T1000 (cell line): ENCODE measurements at places on chromosomes 7 and 10.

GRCh38 chr10:17880601-17881000, 71.1 kb upstream of the SLC39A12 start:
- no peak for DNase-seq

DNA sequence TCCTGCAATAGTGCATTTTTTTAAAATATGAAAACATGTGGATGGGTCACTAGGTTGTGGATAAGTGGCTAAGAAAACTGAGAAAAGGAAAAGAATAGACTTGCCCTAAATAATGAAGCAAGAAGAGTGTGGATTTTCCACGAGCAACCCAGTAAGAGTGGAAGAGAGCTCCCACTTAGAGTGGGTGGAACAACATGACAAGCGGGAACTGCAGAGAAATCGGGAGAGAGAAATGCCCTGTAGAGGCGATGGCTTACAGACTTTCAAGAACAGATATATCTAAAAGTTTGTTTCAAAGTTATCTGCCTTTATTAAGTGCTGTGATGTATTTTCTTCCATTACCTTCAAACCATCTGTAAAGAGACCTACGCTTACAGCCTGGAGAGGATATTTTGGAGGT, 26.1 kb upstream of the NRG3 start:
- no peak for DNase-seq

DNA sequence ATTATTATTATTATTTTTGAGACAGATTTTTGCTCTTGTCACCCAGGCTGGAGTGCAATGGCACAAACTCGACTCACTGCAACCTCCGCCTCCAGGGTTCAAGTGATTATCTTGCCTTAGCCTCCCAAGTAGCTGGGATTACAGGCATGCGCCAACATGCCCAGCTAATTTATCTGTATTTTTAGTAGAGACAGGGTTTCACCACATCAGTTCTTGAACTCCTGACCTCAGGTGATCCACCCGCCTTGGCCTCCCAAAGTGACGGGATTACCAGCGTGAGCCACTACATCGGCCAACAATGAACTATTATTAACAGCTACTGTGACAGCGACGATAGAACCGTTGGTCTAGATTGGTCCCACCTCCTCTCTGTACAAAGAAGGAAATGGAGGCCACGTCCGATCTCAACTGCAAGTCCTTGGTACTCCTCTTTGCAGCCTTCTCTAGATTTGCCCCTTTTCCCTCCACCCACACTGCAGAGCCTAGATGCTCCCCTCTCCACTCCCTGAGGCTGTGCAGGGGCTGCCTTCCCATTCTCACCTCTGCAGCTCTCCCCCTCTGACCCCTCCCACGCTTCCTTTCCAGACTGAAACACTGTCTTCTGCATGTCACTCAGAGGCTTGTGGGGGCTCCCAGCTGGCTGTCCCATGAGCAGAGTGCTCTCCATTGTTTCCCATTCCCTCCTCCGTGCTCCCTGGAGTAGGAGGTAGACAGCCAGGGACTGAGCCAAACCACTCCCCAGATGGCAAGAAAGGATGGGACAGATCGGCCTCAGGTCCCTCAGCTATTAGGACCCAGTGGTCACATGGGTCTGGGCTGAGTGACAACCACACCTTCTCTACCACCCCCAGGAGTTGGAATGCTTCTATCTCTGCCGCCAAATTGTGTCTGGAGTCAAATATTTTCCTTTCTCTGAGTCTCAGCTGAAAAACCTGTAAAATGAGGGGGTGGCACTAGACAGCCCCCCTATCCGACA, 2.3 kb downstream of the LOXL4 start:
- no peak for DNase-seq

- DNase-seq, result no peak
Measured at GRCh38 chr7:1441615-1442354, 17.5 kb downstream of the MICALL2 start.

GRCh38 chr7:146397141-146397540, 280.5 kb downstream of the CNTNAP2 start:
- no peak for DNase-seq

- no peak for DNase-seq
Measured at GRCh38 chr7:125504848-125505247, 575.2 kb upstream of the POT1 start.

DNA sequence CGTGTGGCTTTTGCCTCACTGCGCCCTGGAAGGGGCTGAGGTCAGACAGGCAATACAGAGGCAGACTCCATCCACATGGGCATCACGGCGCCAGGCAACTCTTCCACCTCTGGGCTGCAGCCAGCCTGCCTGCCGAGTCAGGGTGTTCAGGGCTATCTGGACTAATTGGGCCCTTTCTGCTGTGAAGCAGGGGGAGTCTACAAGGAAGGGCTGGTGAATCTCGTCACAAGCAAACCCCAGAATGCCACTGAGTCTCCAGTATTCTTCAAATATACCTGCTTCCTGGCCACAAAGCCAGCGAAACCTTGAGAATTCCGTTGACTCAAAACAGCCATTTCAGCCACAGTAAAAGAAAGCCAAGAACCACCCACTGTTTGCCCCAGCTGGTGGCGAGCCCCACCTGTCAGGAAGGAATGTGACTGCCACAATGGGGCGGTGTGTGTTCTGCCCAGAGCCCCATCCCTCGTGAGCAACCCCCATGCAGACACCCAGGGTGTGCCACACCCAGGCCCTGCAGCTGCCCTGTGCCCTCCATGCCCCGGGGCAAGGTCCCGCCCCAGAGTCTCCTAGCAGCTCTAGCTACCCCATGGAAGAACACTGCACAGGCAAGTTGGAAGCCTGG, 117.3 kb downstream of the FAM53B start:
- DNase-seq, result no peak

GRCh38 chr7:5557920-5558401, 134.3 kb upstream of the TNRC18 start:
- no peak for DNase-seq

DNA sequence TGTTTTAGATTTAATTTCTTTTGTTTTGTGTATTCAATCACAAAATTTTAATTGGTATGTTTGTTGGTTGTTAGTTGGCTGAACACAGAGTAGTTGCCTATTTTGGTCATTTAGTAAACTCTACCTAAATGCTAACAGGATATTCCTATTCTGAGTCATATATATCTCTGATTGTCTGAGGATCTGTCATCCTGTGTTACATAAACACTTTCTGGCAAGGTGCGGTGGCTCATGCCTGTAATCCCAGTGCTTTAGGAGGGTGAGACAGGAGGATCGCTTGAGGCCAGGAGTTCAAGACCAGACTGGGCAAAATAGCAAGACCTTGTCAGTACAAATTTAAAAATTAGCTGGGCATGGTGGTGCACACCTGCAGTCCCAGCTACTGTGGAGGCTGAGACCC, 178.6 kb downstream of the PLCE1 start:
- no peak for DNase-seq

GRCh38 chr10:74213571-74214162, 62.6 kb downstream of the ADK start:
- DNase-seq, result no peak

DNA sequence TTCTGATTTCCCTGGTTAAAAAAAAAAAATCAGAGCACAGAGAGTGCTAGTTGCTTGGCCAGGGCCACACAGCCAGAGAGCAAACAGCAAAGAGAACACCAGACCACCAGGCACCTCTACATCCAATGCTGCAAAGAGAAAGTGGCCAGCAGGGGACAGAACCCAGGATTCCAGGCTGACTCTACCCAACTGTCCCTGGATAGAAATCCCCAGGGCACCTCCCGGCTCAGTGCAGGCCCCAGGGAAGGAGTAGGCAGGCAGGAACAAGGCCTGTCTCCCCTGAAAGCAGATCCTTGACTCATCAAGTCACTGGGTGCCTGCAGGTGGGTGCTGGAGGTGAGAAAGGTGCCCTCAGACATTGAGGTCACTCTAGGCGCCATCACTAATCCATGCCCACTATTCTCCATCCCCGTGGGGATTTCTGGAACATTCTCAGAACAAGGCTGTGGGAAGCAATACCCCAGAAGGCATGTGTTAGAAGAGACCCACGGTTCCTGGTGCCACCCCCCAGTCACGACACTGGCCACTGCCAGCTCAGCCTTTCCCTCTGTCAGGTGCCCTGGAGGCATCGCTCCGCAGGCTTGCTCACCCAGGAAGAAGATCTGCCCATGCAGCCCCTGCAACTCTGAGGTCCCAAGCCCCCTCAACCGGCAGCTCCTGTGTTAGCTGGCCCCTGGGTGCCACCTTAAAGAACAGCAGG, 154.8 kb downstream of the GRID1 start:
- DNase-seq, result no peak

- DNase-seq, result no peak
Measured at GRCh38 chr10:11068861-11069633, 51.4 kb downstream of the CELF2 start.

- DNase-seq, result no peak
Measured at GRCh38 chr7:99393355-99394187, 14.8 kb downstream of the PDAP1 start.

DNA sequence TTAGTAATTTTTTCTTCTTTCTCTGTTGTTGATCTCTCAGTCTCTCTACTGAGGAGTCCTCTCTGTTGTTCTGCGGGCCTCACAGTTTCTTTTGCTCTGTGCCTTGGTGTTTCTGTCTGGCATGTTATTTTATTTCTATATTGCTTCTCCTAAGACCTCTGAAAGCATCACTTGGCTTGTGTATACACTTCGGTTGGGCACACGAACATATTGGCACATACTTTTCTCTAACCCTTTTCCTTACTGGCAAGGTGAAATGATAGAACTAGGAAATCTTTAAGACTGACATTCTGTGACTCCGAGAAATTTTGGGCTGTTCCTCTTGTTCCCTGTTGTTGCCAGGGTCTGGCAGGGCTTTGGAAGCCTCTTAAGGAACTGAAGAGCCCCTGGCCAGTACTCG, 148.9 kb downstream of the CELF2 start:
- DNase-seq, result no peak

- no peak for DNase-seq
Measured at GRCh38 chr10:30537586-30537985, 92.0 kb downstream of the LYZL2 start.

- DNase-seq, result no peak
Measured at GRCh38 chr10:62424026-62424425, 49.9 kb downstream of the ZNF365 start.

DNA sequence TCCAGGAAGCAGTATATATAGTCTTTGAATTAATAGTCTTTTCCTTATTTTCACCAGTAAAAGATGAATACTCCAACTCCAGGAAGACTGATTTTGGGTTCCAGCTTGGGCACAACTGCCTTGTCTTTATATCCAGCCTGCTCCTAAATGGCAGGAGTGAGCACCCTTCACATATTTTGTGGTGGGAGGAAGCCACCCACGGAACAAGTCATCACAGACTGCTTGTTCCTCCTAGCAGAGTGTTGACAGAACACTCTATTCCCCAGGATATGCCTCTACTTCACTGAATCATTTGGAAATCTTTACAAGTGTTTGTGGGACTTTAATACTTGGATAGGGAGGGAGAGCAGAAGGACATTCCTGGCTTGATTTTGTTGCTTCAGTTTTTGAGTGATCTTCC, 31.7 kb downstream of the ITPRID1 start:
- no peak for DNase-seq

GRCh38 chr7:35714407-35714806, 19.5 kb upstream of the HERPUD2 start:
- no peak for DNase-seq

- DNase-seq, result no peak
Measured at GRCh38 chr7:130288829-130289228, 4.1 kb upstream of the CPA4 start.

DNA sequence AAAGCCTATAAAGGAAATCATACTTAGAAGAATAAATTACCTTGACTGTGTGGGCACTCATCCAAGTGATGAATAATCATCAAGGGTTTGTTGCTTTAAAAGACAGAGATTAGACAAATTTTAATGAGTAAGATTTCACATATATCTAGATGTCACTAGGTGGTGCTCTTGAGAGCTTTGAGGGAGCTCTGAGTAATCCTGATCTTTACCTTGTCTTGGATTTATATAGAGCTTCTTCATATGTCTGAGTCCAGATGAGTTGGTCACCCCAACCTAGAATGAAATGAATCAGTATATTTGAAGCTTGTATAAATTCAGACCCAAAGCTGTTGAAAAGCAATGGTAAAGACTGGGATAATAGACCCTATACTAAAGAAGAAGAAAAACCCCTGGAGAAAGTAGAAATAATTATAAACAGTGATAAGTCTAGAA, 3.7 kb downstream of the AGR2 start:
- no peak for DNase-seq

GRCh38 chr7:30708412-30708811, 26.2 kb upstream of the CRHR2 start:
- no peak for DNase-seq

GRCh38 chr7:51428217-51428887, 111.7 kb upstream of the COBL start:
- DNase-seq, result no peak

GRCh38 chr10:905503-905902, 26.0 kb downstream of the LARP4B start:
- no peak for DNase-seq

DNA sequence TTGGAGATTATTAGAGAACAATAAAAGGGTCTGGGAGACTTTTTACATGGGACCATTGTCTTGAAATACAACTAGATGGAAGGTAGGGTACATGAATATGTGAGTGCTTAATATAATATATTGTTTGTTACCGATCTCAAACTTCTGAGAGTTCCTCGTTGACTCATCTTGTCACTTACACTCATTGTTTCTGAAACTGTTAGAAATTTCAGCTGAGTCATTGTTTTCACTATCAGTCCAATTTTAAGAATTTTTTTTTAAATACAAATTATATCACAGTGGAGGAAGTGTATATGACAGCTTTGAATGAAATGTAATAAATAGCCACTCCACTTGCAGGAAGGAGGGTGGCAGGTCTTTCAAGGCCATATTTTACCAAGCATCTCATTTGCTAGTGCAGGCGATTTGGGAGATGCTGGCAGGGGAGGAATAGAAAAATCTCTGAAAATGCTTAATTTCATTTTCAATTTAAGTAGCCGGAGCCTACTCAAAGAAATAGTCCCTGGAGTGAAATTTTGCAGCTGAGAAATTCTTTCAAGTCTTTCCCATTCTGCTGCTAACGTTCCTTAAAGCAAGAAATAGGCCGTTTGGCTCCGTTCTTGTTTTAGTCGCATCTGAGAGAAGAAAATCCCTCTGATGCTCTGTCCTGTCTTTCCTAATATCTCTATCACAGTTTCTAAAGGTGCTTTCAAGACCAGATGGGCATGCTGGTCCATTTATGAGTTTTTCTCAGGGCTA, 1404.2 kb upstream of the CELF2 start:
- DNase-seq, result no peak

DNA sequence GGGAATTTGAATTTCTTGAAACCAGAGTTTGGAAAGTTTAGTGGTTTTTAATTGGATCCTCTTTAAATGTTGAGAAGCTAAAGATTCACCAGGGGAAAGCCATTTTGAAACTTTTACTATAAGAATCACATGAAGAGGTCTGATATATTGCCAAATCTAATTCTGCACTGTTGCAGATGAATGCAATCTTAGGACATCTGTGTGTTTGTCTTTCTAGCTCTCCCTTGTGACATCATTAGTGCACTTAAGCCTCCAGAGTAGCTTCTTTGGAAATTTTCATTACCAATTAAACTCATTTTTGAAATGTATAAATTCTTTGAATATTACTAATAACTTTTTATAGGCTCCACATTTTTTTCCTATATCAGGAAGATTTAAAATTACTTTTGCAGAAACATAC, 160.2 kb downstream of the BICC1 start:
- DNase-seq, result no peak
